ENCODE measurements at places on chromosomes 2 and 18. TPM values are rescaled to one million over a fixed set of nuclear protein-coding genes. Genes with fewer than 3 reads are reported as not detected.

The SULT1C4 gene
- total RNA-seq: 4.1 TPM

The KCNE4 gene
- total RNA-seq: 0.07 TPM

The PSMA8 gene
- not detected for total RNA-seq

The DQX1 gene
- not detected for total RNA-seq

The ZSWIM2 gene
- total RNA-seq: not detected

The CD8B2 gene
- not detected for total RNA-seq

The VWC2L gene
- total RNA-seq: not detected

The HOXD13 gene
- not detected for total RNA-seq

The CASP10 gene
- 28.2 TPM for total RNA-seq

The RNF125 gene
- 3.5 TPM for total RNA-seq

The SERPINB3 gene
- total RNA-seq: not detected

The ACADL gene
- total RNA-seq: not detected

The PROKR1 gene
- total RNA-seq: not detected

The AGXT gene
- not detected for total RNA-seq

The PIEZO2 gene
- total RNA-seq: 9.5 TPM

The HOXD8 gene
- 24.1 TPM for total RNA-seq

The CROCC2 gene
- not detected for total RNA-seq

The CCBE1 gene
- 3.5 TPM for total RNA-seq

The UGT1A5 gene
- not detected for total RNA-seq

Data from mammary microvascular endothelial cell (primary cell).